Stimulated activated CD4-positive, alpha-beta T cell treated with anti-CD3 and anti-CD28 coated beads, Interleukin-12 subunit alpha, Interleukin-12 subunit beta, amount 100 ng/mL, for 4 hours (primary cell): ENCODE measurements at places on chromosomes 7 and 10.

GRCh38 chr10:22344781-22345300 is 455 bp upstream of the SPAG6 start:
- no peak for DNase-seq

DNA sequence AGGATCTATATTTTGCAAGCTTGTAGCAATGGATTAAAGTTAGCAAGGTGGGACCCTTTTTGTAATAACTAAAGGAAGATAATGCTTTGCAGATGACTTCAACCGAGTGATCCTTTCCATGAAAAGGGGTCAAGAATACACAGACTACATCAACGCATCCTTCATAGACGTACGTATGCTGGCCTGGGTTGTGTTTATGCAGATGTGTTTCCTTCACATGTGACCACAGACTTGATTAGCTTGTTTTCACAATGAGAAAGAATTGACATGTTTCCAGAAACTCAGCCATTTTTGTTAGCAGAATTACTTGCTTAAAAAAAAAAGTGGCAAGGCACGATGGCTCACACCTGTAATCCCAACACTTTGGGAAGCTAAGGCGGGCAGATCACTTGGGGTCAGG is 54.2 kb downstream of the MKI67 start:
- no peak for DNase-seq

DNA sequence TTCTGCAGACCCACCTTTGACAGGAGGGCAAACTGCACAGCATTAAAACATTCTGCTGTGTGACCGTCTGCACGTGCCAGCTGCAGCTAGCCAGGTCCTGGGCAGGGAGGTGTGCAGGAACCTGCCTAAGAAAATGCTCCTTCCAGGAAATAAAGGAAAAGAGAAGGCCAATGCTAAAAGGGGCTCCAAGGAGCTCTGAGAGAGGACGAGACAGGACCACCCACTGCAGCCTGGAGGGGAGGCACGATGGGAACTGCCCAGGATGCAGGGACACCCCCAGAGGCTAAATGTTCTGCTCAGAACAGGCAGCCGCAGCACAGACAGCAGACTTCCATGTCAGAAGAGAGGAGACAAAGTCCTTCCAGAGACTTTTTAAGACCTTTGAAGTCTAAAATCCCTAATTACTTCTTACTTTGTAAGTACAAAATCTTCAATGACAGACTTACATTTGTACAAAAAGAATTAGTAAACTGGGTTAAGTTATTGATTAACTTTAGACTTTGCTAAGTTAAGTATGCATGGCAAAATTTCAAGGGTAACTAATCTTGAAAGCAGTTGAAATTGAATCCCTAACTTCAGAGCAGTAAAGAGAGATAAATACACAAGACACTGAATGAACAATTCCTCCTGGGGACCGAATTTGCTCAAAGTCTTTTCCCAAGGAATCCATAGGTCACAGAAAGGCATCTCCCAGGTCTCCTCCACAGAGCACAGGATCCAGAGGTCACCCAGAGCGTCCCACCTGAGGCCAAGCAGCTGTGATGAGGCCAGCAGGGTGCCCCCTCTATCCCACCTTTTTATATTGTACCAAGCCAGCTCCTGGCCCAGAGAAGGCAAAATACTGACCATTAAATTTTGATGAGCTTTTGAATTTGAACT is 21.5 kb downstream of the HSPA12A start:
- DNase-seq: no peak

DNA sequence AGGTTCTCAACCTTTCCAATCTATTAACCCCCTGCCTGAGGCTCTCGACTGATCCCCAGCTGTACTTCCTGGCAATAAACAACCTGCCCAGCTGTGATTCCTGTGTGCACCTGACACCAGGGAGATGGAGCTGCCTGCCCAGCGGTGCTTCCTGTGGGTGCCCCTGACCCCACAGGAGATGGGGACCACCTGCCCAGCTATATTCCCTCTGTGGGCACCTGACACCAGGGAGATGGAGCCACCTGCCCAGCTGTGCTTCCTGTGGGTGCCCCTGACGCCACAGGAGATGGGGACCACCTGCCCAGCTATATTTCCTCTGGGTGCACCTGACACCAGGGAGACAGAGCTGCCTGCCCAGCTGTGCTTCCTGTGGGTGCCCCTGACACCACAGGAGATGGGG is 184.0 kb downstream of the DIP2C start:
- DNase-seq: no peak

DNA sequence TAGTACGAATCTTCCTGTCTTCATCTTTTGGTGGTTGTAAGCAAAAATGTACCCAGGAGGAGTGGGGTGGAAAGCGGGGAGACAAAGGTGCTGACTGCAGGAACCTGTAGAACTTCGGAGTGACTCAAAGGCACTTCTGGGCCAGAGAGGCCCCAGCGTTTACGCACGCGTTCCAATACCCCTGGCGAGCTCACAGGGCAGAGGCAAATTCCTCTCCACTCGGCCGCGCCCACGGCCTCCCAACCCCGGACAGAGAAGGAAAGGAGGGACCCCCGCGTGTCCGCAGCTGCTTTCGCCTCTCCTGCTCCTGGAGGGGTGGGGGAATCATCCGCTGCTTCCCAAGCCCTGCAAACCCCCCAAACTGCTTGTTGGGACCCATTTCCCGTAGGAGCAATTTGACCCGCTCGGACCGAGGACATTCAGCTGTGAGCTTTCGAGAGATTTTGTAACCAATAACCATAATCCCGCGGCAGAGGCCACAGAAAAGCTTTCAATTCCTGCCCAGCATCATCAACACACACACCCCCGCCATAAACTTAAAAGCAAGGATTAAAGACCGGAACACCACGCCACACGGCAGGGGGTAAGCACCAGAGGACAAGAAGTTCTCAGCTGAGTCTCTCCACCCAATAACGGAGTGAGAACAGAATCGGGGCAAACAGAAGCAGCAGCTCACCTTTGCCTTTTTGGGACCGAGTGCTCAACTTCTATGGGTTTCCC is 2.3 kb downstream of the IGF2BP3 start:
- DNase-seq: peak; percentile 14

- DNase-seq: no peak
Measured at GRCh38 chr7:91135703-91136430, 128.4 kb upstream of the FZD1 start.

DNA sequence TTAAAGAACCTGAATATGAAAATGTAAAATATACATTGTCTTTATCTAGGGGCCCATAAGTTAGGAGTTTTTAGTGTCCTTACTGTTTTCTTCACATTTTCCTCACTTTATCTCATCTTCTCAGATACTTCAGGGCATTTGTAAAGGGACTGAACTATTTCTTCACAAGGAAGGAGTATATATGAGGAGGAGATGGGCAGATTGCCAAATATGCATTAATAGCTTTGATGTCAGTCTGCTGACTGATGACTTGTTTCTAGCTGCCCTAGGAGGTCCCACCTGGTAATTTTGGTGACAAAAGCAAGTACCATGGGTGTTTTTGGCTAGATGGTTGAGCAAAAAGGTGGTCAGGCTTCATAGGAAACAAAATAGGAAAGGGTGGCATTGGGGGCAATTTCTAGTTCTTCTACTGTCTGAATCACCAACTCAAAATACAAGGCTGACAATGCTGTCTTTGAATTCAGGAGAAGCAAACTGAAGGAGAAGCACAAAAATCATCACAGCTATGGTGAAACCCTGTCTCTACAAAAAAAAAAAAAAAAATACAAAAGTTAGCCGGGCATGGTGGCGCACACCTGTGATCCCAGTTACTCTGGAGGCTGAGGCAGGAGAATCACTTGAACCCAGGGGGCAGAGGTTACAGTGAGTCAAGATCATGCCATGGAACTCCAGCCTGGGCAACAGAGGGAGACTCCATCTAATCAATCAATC is 10.4 kb upstream of the STRIP2 start:
- no peak for DNase-seq

GRCh38 chr10:104584541-104584940 is 56.5 kb upstream of the SORCS3 start:
- no peak for DNase-seq

DNA sequence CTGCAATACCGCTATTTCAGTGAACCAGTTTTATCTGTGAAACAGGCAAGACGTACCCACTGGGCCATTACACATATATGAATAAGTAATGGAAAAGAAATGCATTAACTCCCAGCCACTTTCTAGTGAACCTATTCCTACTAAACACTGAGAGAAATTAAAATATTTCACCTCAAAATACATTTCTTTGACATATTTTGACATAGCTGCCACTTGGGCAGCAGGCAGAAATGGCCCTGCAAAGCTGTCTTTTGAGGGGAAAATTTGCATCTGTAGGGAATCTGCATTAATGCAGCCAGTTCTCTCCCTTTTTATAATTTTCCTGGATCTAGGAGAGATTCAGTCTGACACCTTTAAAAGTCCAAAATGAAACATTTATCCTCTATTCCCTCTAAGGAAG is 714.8 kb upstream of the POM121L12 start:
- no peak for DNase-seq

DNA sequence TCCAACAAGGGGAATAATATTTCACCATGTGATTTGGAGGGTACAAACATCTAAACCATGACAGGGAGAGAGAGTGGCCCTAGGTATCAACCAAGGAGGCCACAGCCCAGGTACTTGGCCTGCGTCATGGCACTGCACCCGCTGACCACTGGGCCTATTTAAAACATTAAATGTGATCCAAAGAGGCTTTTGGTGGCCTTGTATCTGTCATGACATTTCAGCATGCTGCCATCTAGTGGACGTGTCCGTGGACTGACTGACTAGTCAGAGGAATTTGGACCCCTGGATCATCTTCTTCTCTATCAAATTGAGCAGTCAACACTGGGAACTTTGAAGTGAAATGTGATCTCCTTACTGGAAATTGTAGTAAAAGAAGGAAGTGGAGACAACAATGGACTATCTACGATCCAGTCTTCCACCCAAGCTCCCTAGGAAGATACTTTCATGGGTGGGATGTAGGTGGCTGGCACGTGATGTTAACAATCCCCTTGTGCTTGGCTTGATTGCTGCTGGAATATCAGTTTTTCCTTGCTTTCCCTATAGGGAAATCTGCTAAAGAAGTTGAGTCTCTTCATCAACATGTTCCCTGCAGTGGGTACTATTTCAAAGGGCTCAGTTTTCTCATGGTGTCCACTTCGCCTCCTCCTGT is 24.6 kb upstream of the ITGA8 start:
- peak; percentile 19 for DNase-seq

- DNase-seq: peak; percentile 49
Measured at GRCh38 chr10:132185601-132186487, 904 bp upstream of the DPYSL4 start.

DNA sequence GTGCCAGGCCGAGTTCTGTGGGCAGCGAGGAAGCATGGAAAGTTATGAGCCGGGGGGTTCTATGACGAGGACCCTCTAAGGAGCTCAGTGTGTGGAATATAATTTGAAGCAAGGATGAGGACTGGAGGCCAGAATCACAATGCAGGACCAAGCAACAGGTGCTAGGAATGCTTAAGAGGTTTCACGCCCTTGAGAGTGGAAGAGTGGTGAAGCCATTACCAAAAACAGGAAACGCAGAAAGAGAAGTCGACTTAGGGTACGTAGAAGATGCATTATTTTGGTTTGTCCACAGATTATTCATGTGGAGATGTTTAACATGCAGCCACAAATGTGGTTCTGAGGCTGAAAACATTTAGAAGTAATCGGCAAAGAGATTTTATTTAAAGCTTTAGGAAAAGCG is 78.7 kb downstream of the PIP4K2A start:
- DNase-seq: no peak

DNA sequence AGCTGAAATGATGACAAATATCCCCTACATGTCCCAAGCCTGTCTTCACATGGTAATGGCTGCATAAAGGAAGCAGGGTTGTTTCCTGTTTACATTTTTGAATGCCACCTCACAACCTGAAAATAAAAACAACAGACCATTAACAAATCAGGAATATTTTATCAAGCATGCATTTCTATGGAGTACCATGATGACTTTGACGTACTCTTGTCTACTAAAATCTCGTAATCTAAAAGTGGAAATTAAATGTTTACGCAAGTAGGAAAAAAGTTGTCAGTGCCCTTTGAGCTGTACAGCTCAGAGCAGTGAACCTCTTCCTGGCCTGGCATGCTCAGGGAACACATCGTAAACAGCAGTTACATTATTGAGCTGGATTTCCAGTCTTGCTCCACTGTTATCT is 194.1 kb downstream of the INHBA start:
- no peak for DNase-seq

GRCh38 chr7:29598613-29599012 is 35.0 kb downstream of the PRR15 start:
- no peak for DNase-seq

- DNase-seq: no peak
Measured at GRCh38 chr7:114786455-114786854, 135.4 kb upstream of the MDFIC start.

DNA sequence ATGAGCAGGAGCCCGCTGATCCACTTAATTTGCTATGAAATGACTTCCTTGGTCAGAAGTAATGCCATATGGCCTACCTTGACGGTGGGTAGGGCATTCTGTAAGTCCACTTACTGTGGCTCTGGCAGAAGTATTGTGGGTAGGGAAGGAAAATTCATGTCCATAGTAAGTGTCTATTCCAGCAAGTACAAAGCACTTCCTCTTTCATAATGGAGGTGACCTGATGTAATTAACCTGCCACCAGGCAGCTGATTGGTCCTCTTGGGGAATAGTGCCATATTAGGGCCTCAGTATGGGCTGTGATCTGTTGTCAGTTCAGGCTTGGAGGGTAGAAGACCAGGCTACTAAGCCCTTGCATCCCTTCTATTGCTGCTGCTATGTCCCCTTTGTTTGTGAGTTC is 103.9 kb downstream of the SLC37A3 start:
- DNase-seq: no peak

GRCh38 chr7:33388332-33388731 is 259.0 kb downstream of the BBS9 start:
- no peak for DNase-seq

DNA sequence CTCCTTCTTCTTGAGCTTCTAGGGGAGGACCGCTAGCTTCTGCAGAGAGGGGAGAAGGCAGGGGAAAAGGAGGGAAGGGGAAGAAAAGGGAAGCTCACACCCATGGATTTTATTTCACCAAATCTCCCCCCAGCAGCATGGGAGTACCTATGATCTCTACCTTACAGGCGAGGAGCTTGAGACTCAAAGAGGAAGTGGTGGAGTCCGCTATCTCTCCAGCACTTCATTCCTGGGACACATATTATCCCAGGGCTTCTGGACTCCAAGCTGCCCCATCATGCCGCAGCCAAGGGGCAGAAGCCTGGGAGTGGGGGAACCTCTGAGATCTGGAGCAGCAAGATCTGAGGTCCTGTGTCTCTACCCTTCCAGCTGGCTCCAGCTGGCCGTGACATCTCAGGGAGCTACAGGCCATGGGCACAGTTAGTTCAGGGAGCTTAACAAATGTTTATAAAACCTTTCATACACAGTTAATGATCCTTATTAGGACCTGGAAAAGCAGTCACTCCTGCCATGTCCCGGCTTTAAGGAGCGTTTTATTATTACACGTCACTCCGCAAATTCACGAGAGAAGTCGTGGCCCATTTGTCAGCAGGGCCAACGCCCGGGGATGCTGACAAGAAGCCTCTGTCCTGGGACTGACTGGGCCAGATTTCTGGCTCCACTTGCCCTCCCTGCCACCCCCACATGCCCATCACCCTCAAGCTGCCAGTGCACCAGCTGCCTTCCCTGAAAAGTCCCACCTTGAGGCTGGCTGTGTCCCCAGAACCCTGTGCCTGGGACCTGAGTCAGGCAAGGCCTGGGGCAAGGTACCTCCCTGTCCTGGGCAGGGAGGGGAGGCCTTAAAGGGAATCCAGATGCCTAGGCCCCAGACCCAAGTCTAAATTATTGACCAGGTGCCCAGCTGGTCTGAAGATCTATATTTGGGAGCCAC is 132.1 kb upstream of the ZMIZ1 start:
- DNase-seq: no peak
